ENCODE measurements at places on chromosomes 2 and 18.

DNA sequence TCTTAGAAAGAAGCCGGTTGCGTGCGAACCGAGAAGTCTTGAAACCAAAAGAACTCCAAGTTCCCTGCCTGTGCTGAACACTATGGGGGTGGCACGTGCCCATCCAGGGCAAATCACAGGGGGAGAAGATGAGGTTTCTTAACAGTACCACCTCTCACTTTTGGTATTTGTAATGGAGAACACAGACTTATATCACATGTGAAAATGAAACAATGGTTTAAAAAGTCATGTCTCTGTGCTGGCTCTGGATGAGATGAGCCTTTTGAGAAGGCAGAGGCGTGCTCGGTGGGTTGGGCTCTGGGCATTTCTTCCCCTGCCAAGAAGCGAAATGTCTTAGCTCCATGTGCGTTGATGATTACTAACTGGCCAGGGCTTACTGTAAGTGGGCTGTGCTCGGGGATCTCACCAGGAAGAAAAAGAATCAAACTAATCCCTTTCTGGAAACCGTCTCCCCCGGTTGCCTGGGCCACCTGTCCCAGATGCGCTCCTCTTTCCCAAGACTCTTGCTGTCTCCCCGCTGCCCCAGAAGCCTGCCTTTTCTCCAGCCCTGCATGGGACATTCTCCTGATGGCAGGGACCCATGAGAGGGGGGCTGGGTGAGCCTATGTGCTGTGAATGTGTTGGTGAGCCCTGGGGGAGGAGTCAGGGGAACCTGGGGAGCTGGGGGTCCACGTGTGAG lies 252.9 kb downstream of the PRKCE start:
- no peak for DNase-seq

DNA sequence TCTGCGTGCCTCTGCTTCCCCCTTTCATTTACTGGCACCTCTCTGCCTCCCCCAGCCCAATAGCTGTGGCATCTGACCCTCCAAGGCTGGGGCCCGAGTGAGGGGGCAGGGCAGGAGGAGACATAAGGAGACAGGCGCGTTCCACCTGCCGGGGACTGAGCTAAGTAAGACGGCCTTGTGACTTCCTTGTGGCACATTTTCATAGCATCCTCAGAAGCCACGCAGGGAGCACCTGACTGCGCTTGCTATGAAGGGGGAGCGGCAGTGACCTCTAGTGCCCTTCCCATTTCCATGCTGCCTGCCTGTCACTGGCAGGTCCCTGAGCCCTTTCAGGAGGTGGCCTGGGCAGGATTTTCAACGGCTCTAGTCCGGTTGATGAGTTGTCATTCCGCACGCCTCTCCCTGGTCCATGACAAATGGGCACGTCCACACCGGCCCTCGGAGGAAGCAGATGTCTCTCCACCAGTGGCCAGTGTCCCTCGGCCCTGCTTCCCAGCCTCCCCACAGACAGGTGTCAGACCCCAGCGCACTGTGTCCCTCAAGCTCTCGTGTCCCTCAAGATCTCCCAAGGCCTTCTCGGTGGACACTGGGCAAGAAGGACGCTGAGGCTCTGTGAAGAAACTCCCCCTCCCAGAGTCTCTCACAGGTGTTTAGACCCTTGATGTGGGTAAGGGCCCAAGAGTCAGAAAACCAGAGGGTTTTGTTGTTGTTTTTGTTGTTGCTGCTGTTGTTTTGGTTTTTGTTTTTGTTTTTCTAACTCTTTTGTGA lies 42.7 kb downstream of the CYP26B1 start:
- DNase-seq: no peak

DNA sequence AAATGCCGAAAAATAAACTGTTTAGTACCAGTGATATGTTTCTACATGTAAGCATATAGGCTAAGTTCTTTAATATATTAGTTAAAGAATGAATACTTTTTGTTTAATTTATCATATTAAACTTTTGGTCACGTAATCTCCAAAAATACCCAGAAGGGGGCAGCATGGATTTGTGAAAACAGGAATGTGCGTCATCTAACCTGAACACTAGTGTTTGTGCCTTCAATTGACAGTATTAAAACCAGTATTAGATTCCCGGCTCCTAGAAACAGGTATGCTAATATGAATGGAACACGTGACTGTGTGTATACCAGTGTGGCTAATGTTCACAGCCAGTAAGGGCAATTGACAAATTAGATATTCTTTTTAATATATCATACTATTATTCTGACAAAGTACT lies 51.8 kb downstream of the WDR7 start:
- no peak for DNase-seq

DNA sequence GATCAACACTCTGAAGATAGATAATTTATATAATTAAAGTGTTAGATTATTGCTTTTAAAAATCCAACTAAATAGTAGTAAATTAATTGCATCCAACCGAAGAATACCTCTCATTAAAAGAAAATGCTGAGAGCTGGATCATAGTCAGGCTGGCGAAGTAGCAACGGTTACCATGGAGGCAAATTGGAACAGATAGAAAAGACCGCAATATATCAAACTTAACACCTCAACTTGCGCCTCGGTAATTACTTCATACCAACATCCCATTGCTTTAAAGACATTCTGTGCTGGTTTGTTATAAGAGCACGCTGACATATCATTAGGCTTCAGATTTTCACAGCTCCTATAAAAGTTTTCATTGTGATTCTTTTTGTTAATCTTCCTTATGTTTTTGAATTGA lies 183.8 kb upstream of the ZC3H15 start:
- no peak for DNase-seq

DNA sequence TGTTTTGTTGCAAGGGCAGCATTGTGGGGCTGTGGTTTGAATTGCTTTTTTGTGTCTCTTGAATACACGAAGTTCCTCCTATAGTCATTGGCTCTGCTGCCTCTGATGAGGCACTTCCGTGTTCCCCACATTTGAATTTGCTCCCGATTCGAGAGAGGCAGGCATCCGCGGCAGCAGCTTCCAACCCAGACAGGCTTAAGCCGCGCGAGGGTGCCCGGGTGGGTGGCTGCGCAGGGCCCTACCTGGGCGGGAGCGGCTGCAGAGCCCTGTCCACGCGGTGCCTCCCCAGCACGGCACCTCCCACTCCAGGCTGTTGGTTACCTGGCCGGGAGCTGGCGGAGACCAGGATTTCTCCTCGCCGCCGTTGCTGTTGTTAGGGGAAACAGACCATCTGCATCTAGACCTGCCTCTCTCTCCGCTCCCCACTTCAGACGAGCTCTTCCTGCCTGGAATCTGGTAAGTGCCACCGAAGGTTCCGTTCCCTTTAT lies 151.3 kb downstream of the NEDD4L start:
- no peak for DNase-seq

DNA sequence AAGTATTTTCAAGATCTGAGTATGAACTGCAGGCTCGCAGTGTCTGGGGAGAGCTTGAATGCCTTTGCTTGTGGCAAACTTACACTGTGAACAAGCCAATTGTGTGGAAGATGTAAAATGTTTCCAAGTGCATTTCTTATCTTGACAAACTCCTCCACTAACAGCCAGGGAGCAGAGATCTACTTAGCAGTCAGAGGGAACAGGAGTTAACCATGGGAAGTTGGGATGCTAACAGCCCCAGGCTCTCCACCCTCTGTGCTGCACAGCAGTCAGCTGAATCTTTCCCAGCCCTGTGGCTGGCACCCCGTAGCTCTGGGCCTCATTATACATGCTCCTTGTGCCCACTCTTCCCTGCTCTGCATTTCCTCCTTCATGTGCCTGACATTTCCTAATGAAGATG lies 450.2 kb downstream of the TSN start:
- DNase-seq: no peak

DNA sequence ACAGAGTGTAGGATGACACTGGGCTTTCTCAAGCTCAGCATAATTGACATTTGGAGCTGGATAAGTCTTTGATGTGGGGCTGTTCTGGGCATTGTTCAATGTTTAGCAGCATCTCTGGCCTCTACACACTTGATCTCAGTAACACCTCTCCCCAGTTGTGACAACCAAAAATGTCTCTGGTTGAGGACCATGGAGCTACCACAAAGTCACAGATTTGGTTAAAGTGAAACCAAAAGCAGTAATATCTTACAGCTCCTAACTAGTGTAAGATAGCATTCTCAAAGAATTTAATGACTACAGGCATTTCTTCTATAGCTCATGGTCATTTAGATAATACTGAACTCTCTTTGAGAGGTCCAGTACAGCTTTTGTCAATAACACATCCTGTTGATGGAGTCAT lies 23.4 kb upstream of the PAX3 start:
- no peak for DNase-seq

GRCh38 chr2:37414470-37414949 lies 70.1 kb downstream of the QPCT start:
- no peak for DNase-seq

- DNase-seq: no peak
Measured at GRCh38 chr2:36371928-36372391, 16.4 kb downstream of the CRIM1 start.

- DNase-seq: no peak
Measured at GRCh38 chr2:174059178-174059883, 94.2 kb upstream of the SP3 start.

- DNase-seq: no peak
Measured at GRCh38 chr2:14540015-14540414, 92.5 kb upstream of the LRATD1 start.

GRCh38 chr2:43171789-43172188 lies 54.6 kb downstream of the ZFP36L2 start:
- no peak for DNase-seq

DNA sequence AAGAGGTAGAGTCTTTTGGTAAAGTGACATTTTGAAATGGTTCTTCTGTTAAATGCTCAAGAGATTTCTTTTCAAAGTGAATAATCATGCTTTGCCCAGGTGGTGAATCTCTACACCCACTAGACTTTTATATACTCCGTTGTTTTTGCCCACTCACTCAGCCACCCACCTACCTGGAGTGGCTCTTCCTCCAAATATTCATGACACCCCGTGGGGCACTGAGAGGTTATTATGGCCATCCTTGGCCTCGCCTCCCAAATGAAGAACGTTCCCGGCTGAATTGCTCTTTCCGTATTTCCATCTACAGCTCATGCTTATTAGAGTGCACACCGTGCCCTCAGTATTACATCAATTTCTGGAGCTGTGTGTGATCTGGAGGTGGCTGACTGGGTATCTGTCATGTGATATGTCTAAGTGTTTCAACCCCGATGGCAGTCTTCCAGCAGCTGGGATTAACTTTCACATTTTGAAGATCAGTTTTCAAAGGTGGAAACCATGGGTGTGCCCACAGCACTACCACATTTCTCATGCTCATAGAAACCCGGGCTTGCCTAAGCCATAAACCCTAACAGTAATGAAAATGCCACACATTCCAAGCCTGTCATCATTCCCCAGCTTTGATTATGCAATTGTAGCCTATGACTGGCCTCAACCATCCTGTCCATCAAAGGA lies 406.6 kb upstream of the MMADHC start:
- DNase-seq: no peak

DNA sequence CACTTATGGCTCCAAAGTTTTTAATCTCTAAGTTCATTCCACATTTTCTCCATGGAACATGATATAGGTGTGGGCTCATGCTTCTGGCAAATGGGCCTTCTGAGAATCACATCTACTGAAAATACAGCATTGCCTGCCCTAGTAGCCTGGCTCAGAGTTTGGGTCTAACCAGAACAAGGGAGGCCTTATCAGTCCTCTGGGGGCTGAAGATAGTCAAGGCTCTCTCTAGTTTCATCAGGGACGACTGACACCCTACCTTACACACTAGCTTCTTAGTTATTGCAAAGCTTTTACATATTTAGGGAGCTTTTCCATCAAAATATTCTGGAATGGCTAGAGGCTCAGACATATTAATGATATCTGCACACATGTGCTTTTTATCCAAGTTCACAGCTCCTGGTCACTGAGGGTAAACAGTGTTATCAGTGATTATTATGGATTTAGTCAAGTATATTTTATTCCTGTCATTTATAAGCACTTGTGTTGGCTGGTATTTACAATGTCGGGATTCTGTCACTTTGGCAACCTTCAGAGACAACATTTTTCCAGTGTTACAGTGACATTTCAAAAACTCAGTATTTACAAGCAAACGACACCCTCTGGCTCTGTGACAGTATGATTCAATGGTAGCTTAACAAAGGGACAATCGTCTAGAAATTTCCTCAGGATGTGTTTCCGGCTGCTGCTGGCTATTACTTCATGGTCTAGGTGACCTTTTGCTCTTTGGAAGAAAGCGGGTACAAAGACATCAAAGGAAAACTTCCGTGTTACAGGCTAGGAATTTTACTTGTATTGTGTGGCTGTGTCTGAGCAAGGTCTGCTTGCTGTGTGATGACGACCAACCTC lies 200.6 kb downstream of the TCF4 start:
- no peak for DNase-seq

GRCh38 chr18:76619621-76620315 lies 124.7 kb upstream of the ZNF516 start:
- no peak for DNase-seq

- DNase-seq: no peak
Measured at GRCh38 chr2:18926631-18927524, 337.5 kb upstream of the NT5C1B start.

- no peak for DNase-seq
Measured at GRCh38 chr2:233140978-233141377, 80.8 kb downstream of the INPP5D start.

- DNase-seq: no peak
Measured at GRCh38 chr18:10209302-10209701, 245.1 kb upstream of the APCDD1 start.

- no peak for DNase-seq
Measured at GRCh38 chr2:12881952-12882351, 165.2 kb downstream of the TRIB2 start.

DNA sequence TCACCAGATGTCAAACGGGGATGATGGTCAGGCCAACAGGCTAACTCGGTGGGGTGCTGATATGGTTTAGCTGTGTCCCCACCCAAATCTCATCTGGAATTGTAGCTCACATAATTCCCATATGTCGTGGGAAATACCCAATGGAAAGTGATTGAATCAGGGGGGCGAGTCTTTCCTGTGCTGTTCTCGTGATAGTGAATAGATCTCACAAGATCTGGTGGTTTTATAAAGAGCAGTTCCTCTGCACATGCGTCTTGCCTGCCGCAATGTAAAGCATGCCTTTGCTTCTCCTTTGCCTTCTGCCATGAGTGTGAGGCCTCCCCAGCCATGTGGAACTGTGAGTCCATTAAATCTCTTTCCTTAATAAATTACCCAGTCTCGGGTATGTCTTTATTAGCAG lies 74.4 kb upstream of the YWHAQ start:
- DNase-seq: no peak

GRCh38 chr2:127371037-127371436 lies 16.7 kb downstream of the MAP3K2 start:
- DNase-seq: no peak

- DNase-seq: no peak
Measured at GRCh38 chr2:26880910-26881435, 33.0 kb downstream of the DPYSL5 start.

Data from stimulated activated CD8-positive, alpha-beta memory T cell treated with anti-CD3 and anti-CD28 coated beads, Interleukin-15, amount 100 ng/mL, for 4 hours (primary cell).